ENCODE measurements at places on chromosomes 16 and 17.
A peak's percentile ranks its signal among the peaks of the same experiment; 100 is the strongest.

DNA sequence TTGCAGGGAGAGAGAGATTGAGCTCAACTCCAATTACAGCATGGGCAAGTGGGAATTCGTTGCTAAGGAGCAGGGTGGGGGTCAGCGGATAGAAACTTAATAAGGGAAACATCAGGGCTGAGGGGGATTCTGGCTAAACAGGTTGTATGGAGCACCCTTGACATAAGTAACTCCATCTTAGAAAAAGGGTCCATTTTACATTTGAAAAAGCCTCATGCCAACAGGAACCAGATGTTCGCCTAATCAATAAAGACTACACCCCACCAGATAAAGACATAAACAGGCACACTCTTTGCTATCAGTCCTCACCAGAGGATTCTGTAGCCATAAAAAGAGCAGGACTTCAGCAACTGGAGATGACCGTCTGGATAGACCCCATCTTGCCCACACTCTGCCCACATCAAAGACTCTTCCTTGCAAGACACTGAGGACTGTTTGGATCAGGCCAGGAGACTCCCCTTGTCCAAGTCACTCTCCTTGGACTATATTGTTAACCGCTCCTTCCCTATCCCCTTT, 1.6 kb upstream of the LRRC75A start:
- DNase-seq: no peak

GRCh38 chr16:48143812-48144368, 11.9 kb downstream of the ABCC12 start:
- no peak for DNase-seq

- no peak for DNase-seq
Observed at GRCh38 chr16:499924-500323, 27.6 kb upstream of the CAPN15 start.

- peak; percentile 85 for DNase-seq
Observed at GRCh38 chr17:50386510-50386909, 10.8 kb downstream of the LRRC59 start.

GRCh38 chr16:57528499-57529390, 7.6 kb downstream of the CCDC102A start:
- DNase-seq: no peak

DNA sequence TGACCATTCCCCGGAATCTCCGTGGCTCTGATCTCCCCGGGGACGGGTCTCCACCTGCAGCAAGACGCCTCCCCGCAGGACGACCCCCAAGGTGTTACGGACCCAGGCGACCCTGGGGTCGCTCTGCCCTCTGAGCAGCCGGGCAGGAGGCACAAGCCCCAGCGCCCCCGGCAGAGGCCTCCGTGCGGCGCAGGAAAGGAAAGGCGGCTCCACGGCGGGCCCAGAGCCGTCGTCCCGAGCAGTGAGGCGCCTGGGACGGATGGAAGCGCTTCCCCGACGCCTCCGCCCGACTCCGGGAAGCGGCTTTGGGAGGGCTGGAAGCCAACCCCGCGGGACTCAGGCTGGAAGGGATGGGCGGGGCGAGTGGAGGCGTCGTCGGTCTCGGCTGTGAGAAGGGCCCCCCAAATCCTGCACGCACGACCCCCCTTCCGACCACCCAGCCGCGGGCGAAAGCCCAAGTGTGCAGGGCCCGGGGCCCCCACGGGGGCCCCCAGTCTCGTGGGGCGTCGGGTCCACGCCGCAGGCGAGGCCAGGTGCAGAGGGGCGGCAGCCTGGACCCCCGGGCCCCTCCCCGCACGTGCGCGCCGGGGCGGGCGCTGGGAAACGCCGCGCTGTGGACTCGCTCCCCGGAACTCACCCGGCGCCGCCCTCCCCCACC, 32.7 kb upstream of the RPH3AL start:
- no peak for DNase-seq

GRCh38 chr17:65405563-65405962, 155.9 kb downstream of the AXIN2 start:
- no peak for DNase-seq

DNA sequence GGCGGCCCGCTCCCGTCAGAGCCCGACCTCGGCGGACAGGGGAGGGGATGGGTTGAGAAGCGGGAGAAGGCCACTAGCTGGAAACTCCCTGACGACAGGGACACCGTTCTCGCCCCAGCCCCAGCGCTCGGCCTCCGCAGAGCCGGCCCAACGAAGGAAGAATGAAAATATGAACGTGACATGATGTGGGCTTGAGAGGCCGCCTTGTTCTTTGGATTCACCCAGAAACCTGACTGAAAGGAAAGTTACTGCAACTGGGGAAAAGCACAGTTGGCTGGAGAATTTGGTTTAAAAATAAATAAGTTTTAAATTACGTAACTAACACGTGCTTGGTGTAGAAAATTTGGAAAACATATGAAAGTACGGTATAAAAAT, 21.1 kb downstream of the NPTX1 start:
- DNase-seq: peak; percentile 42

- DNase-seq: no peak
Observed at GRCh38 chr17:2545393-2545792, 33.7 kb upstream of the METTL16 start.

- DNase-seq: peak; percentile 11
Observed at GRCh38 chr16:90020838-90021382, 1.7 kb upstream of the DBNDD1 start.

GRCh38 chr17:78401246-78401645, 22.8 kb downstream of the PGS1 start:
- DNase-seq: no peak

DNA sequence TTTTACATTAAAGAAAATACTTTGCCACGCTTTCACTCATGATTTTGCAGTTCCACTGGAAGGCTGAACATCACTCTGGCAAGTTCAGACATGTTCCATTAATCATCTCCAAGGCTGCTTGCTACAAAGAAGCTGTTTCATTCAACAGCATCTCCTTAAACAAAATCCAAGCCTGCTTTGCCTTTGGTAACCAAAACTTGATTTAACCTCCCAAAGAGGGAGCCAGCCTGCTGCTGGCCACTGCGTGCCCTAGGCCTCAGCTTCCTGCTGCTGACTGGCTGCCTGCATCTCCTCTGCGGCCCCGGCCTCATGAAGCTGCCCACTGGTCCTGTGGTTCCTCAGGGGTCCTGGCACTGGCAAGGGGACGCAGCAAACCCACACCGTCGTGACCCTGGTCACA, 31.8 kb downstream of the ANKRD11 start:
- no peak for DNase-seq

DNA sequence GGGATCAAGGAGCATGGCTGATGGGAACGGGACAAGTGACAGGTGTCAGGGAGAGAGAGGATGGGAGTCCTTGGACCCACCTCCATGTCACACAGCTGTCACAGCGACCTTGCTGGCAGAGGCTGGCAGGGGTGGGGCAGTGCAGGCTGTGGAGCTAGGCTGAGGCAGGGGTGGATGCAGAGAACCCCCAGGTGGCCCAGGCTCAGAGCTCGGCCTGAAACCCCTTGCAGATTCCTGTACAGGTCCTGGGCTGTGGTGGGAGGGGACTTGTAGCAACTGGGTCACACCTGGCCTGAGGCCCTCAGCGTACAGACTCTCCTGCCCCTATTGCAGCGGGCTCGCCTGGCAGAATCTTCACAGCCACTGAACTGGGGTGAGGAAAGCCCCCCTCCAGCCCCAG, 174.1 kb downstream of the NTN1 start:
- DNase-seq: no peak

GRCh38 chr17:28988475-28988874, 17.4 kb downstream of the SEZ6 start:
- DNase-seq: no peak

- peak; percentile 44 for DNase-seq
Observed at GRCh38 chr17:18966831-18967624, 15.1 kb downstream of the SLC5A10 start.

GRCh38 chr16:61929776-61930175, 106.5 kb downstream of the CDH8 start:
- DNase-seq: no peak

GRCh38 chr17:80761110-80761871, 216.7 kb downstream of the RPTOR start:
- no peak for DNase-seq

DNA sequence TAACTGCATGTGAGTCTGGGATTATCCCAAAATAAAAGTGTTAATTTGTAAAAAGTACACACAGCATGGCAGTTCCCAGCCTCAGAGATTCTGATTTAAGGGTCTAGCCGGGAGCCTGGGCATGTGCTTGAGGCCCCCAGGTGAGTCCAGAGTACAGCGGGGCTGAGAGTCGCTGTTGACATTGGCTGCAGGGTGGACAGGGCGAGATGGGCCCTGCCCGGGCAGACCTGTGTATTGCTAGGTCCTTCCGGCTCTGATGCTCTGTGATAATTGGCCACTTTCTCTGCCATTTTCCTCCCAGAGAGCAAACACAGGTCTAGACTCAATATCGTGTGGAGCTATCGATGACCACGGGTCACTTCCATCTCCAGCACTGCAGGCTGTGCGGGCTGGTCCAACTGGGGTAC, 73.6 kb downstream of the ABCC6 start:
- no peak for DNase-seq

DNA sequence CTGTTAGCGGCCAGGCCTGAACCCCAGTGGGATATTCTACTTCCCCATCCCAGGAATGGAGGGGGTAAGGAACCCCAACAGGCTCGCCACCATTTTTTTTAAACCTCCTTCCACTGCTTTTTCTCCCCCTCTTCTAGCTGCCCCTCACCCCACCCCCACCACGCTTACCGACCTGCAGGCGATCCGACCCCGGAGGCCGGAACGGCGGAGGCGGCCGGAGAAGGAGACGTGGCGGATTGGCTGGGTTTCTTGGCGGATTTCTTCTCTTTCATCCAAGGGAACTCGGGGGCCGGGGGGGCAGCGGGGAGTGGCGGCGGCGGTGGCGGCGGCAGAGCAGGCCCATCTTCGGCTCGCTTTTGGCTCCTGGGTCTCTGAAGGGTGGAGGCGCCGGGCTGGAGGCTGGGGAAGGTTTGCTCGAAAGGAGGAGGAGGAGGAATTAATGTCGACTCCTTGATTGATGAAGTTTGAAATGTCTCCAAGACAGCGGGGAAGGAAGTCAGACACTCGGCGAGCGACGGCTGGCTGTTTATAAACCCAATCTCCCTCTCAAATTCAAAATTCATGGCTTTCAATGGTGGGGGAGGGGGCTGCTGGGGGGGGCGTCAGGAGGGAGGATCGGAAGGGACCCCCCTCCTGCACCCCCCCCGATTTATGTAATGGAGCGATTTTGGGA, 424 bp downstream of the HOXB2 start:
- DNase-seq: no peak

DNA sequence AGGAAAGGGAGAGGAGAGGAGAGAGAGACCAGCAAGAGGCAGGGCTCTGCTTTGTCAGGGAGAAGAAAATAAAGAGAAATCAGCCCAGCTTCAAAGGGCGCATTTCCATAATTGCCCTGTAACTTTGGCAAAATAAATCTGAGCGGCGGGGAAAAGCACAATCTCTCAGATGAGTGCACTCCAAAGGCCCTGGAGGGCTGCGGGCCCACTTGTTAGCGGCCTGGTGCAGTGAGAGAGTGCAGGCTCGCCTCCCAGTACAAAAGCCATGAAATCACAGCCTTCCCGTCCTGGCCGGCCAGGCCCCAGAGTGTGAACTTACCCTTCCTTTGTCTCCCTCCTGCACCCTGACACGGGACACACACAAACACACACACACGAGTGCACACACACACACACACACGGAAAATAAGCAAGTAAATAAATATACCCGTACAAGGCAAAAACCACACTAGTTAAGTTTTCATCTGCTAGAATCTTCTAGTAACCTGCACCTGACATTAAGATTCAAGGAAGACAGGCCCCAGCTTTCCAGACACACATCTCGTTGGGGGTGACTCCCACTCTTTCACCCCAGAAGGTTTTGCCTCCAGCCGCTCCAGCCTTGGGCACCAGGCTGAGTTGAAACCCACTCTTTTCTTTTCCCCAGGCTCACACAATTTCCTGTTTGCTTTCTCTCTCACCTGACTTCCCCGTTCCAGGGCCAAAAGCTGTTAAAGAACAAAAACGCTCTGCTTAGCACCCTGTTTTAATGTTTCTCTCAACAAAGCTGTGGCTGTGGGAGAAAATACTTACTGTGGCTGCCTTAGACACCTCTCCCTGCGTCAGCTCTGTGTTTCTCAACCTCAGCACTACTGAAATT, 8.5 kb downstream of the IRX3 start:
- DNase-seq: no peak

DNA sequence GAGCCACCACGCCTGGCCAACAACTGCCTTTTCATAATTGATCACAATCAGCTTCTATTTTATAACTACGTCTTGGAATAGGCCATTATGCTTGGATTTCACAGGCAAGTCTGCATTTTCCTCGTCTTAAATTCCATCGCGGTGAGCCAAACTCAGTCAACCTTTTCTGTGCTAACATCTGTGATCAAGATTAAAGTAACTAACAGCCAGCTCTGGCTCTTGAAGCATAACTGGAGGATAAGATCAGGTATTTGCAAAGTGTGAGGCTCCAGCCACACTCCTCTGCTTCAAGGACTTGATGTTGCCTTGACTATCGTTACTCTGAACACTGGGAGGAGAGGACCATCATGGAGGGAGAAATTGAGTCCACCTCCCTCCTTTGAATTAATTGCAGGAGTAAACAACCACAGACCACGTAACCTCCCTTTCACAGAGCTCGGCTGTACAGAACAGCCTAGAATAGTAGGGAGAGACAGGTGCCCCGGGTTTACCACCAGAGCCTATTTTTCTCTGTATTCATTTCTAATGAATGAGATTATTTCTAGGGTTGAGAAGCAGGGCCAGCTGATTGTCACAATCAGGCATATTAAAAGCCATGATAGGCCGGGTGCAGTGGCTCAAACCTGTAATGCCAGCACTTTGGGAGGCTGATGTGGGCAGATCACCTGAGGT, 143.0 kb downstream of the XYLT1 start:
- no peak for DNase-seq

GRCh38 chr17:10579270-10579669, 29.8 kb upstream of the MYH2 start:
- DNase-seq: no peak

DNA sequence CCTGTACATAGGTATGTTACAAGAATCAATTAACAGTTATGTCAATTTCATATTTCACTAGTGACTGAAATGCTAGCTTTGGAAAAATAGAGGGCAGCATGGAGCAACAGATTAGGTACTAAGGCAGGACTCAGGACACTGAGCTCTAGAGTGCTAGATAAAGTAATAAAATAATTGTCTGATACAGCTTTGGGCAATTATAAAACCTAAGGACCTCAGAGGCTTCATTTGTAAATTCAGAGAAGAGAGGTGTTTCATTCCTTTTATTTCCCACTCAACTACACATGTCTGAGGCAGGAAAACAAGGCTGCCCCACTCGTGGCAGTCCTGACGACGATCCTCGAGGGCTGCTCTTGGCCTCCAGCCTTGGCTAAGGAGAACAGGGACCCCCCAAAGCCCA, 81.5 kb downstream of the CA4 start:
- peak; percentile 33 for DNase-seq

- no peak for DNase-seq
Observed at GRCh38 chr17:12566291-12566690, 99.4 kb upstream of the MYOCD start.

DNA sequence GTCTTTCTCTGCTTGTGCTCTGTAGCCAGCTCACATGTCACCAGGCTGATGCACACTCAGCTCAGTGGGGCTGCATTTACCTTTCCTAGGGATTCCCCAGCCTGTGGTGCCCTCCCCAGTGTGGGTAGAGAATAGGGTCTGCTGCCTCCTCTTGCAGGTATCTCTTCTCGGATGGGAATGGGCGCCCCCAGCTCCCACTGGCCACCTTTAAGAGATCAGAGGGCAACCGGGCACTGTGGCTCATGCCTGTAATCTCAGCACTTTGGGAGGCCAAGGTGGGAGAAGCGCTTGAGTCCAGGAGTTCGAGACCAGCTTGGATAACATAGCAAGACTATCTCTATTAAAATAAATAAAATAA, 3.3 kb downstream of the XYLT2 start:
- no peak for DNase-seq
